ENCODE measurements at places on chromosomes 6 and 20. TPM values are rescaled to one million over a fixed set of nuclear protein-coding genes. Genes with fewer than 3 reads are reported as not detected.

SYCP2 gene
- 4.4 TPM for total RNA-seq

CRIP3 gene
- total RNA-seq = not detected

TBC1D20 gene
- total RNA-seq = 56.8 TPM

OR2H2 gene
- not detected for total RNA-seq

FABP7 gene
- total RNA-seq = not detected

SSTR4 gene
- not detected for total RNA-seq

PAX1 gene
- total RNA-seq = not detected

DCDC2 gene
- total RNA-seq = not detected

LY6G6C gene
- not detected for total RNA-seq

COL9A3 gene
- not detected for total RNA-seq

NHSL1 gene
- 0.73 TPM for total RNA-seq

ZBTB12 gene
- 2.9 TPM for total RNA-seq

WFDC10A gene
- total RNA-seq = not detected

MLIP gene
- not detected for total RNA-seq

BANF2 gene
- not detected for total RNA-seq

PTCRA gene
- not detected for total RNA-seq

FAM217A gene
- total RNA-seq = not detected

BPIFA1 gene
- total RNA-seq = not detected

HTR1B gene
- total RNA-seq = not detected

TBX18 gene
- not detected for total RNA-seq

PTGIS gene
- total RNA-seq = 0.08 TPM

FRK gene
- total RNA-seq = 0.02 TPM

EEF1A2 gene
- 6.1 TPM for total RNA-seq

KIZ gene
- 10.5 TPM for total RNA-seq

UBD gene
- not detected for total RNA-seq

TEAD3 gene
- 0.24 TPM for total RNA-seq

ACSS2 gene
- 2.4 TPM for total RNA-seq

LRRN4 gene
- not detected for total RNA-seq

ALDH8A1 gene
- 5.2 TPM for total RNA-seq

OR2H1 gene
- total RNA-seq = not detected

CDSN gene
- not detected for total RNA-seq

PRRT1 gene
- 0.17 TPM for total RNA-seq

EDN1 gene
- total RNA-seq = 0.20 TPM

SLC22A7 gene
- total RNA-seq = not detected

ZNF165 gene
- 0.59 TPM for total RNA-seq

TSPO2 gene
- total RNA-seq = not detected

CCM2L gene
- not detected for total RNA-seq

RPS21 gene
- total RNA-seq = 1,318 TPM

PACSIN1 gene
- total RNA-seq = 0.19 TPM

OLIG3 gene
- total RNA-seq = 0.81 TPM

CENPB gene
- total RNA-seq = 118 TPM

LPIN3 gene
- 0.21 TPM for total RNA-seq

FOXC1 gene
- 0.36 TPM for total RNA-seq

STMN3 gene
- total RNA-seq = 0.88 TPM

CRYBG1 gene
- 17.0 TPM for total RNA-seq

TRIM10 gene
- not detected for total RNA-seq

HRH3 gene
- total RNA-seq = not detected

RUNX2 gene
- 6.7 TPM for total RNA-seq

COL12A1 gene
- total RNA-seq = not detected

PIGT gene
- total RNA-seq = 73.0 TPM

MYO6 gene
- total RNA-seq = 6.4 TPM
